ENCODE measurements at places on chromosomes 7 and 10.

DNA sequence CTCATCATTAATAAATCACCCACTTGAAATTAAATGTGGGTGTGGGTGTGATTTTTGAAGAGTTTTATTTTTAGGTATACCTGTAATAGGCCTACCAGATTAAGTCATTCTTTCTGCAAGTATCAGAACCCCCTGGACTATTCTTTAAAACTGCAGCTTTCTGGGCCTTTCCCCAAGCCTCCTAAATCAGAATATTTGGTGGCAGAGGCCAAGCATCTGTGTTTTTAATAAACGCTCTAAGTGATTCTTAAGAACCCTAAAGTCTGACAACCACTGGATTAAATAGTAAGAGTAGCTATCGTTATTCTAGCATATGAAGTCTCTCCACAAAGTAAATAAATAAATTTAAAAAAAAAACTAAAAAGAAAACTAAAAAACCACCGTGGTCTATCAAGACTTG, 703.0 kb upstream of the NRP1 start:
- no peak for DNase-seq

- no peak for DNase-seq
Observed at GRCh38 chr10:7117177-7117799, 293.5 kb downstream of the SFMBT2 start.

GRCh38 chr7:109549471-109550193, 980.0 kb downstream of the DNAJB9 start:
- no peak for DNase-seq

DNA sequence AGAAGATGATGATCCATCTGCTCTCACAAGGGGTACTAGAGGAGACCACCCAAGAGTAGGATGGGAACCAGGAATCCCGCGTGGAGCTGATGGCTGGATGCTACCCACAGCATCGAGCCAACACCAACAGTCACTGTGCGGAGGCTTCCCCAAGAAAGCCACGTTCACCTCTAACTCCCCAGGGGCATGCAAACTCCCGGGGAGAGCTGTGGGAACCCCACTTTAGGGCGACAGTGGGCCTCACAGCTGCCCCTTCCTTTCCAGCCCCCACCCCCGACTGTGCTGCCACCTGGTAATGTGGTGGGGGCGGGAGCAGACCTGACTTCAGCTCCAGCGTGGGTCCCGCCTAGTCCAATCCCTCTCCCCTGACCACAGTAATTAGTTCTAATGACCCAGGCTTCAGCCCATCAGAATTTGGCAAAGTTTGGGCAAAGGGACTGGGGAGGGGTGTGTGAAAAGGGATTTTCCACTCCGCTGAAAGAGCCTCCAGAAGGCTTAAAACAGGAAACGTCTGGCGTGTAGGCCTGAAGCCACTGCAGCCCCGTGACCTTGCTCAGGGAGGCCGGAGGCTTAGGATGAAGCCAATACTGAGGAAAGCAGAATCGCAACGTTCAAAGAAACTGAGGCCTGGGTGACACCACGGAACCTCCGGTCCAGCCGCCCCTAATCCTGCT, 20.3 kb downstream of the ASB13 start:
- no peak for DNase-seq

DNA sequence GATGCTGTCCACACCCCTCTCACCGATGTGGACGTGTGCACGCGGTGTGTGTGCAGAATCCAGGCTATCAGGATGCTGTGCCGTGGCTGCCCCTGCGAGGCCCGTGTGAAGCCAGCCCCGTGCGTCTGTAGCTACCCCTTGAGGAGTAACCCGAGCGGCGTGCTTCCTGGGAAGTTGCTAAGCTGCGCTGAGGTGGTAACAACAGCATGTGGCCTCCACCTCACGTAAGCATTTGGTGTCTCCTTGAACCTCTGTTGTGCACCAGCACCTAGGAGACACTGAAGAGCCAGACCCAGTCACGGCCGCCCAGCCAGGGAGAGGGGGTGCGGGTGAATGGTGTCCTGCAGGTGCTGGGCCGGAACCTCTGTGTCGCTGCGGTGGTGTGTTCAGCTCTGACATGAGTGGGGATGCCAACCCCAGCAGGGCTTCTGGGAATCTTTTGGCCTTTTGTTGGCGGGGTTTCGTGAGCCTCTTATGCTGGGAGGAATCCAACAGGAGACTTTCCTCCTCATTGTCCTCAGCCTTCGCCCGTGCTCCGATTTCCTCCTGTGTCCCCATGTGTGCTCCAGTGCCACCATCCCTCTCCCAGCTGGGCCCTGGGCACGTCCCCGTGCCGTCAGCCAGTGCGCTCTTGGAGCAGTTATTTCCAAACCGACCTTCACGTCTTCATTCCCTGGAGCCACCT, 60.4 kb downstream of the DNAJB6 start:
- DNase-seq = no peak

DNA sequence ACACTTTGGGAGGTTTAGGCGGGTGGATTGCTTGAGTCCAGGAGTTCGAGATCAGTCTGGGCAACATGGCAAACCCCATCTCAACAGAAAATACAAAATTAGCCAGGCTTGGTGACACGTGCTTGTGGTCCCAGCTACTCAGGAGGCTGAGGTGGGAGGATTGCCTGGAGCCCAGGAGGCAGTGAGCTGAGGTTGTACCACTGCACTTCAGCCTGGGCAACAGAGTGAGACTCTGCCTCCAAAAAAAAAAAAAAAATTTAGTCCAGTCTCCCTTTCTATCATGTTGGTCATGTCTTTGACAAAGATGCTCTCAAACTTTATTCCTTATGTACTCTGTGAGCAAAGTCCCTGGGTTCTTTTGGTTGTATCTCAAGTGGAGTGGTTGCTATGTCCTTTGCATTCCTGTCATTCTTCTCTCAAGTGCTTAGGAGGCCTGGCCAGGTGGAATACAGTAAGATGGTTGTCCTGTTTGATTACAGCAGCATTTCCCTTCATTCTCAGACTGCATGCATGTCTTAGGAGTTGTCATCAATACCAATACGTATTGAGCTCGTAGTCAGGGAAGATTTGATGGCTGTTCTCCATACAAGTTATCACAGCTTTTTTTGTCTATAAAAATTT, 85.7 kb downstream of the MMRN2 start:
- DNase-seq = no peak

GRCh38 chr10:86113983-86114382, 252.6 kb downstream of the GRID1 start:
- DNase-seq = no peak

- no peak for DNase-seq
Observed at GRCh38 chr10:46285300-46285699, 1.5 kb upstream of the ANTXRL start.

GRCh38 chr7:94509264-94509886, at the start of gene CASD1:
Gene CASD1 (plus strand): TSS chr7:94509809. CDS start chr7:94510085, 276 bp downstream.
- DNase-seq = peak; percentile 75

- no peak for DNase-seq
Observed at GRCh38 chr7:2233926-2234325, 1.2 kb upstream of the MAD1L1 start.

GRCh38 chr10:79904671-79905321, 44.1 kb downstream of the SFTPD start:
- DNase-seq = peak; percentile 44

- peak; percentile 49 for DNase-seq
Observed at GRCh38 chr7:2632733-2633537, 1.1 kb downstream of the TTYH3 start.

DNA sequence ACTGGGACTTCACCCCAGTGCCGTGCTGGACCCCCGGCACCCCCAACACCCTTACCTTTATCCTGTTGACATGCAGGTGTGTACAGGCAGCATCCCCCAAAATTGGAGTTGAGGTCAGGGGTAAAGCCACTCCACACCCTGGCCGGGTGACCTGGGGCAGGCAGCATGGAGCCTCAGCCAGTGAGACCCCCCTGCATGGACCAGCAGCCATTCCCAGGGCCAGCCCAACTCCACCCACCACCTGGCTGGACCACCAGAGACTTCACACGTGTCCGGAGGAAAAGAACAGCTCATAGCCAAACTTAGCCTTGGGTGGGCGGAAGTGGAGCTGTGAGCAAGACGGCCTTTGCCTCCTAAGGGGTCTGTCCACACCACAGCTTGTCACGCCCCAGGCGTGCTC, 413.0 kb upstream of the FOXK1 start:
- DNase-seq = no peak

- no peak for DNase-seq
Observed at GRCh38 chr10:26870766-26871165, 10.0 kb upstream of the ABI1 start.

DNA sequence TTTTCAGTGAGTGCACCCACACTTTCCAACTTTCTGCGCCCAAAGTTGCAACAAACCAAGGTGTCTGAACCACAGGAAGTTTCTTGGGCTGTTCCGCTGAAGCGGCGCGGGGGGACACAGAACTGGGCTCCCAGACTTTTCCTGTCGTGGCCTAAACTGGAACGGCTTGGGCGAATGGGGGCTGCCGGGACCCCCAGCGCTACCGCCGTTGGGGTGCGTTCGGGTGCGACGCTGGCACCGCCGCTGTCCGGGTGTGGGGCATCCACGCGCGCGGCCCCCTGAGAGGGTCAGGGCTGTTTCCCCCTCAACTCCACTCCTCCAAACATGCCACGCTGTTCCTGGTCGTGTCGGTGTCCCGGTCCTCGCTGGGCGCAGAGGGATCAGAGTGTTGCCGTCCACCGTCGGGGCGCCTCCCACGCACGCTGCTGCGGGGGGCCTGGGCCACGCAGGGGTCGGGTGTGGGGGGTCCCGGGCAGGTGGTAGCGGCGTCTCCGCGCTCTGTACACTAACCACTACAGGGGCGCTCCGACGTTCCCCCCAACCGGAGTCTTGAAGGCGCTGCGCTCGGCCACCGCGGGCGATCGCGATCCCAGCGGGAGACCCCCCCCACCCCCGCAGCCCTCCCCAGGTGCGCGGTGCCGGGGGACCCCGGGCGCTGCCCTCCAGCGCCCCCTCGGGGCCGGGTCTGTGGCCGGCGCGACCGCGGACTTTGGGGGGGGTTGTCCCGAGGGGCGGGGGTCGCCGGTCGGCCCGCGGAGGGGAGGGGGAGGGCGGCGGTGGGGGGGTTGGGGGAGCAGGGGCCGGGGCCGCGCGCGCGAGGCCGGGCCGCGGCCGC, 2.2 kb upstream of the CUX1 start:
- DNase-seq = peak; percentile 66

DNA sequence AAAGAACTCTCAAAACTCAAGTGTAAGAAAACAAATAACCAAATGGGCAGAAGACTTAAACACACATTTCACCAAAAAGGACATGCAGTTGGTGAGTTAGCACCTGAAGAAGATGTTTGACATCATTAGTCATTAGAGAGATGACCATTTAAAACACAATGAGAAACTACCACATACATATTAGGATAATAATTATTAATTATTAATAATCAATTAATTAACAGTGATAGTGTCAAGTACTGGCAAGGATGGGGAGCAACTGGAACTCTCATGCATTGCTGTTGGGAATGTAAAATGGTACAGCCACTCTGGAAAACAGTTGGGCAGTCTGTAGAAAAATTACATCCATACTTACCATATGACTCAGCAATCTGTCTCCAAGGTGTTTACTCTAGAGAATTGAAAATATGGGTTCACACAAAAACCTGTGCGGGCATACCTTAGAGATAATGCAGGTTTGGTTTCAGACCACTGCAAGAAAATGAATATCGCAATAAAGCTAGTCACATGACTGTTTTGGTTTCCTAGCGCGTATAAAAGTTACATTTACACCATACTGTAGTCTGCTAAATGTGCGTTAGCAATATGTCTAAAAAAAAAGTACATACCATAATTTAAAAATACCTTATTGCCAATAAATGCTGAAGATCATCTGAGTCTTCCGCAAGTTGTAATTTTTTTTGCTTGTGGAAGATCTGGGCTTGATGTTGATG, 30.3 kb downstream of the ARID5B start:
- no peak for DNase-seq

- no peak for DNase-seq
Observed at GRCh38 chr7:131506597-131506996, 49.8 kb downstream of the PODXL start.

DNA sequence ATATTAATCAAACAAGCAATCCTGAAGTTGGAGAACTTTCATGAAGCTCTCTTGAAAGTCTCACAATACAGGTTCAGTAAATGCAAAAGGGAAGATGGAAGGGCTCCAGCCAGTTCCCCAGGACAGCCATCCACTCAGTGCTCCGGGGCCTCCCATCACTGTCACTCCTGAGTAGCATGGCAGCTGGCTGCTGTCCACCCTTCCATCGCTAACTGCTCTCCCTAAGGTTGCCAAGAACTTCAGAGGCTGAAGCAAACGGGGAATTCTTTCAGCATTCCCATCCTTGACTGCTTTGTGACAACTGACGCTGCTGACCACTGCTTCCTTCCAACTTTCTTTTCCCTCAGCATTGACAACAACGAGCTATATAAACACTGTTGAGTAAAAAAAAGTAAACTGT, 69.1 kb downstream of the VPS41 start:
- DNase-seq = no peak

GRCh38 chr7:109259151-109259550, 689.5 kb downstream of the DNAJB9 start:
- DNase-seq = no peak

DNA sequence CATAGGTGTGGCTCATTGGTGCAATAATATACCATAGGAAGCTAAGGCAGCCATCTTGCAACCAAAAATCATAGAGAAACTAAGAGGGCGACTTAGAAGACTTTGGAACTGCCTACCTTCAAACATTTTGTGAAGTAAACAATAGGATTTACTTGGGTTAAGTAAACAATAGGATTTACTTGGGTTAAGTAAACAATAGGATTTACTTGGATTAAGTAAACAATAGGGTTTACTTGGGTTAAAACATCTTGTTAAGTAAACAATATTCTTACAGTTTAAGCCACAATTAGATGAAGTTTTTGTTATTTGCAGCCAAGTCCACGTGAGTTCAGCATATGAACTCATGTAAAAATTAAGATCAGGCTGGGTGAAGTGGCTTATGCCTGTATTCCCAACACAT, 722.4 kb upstream of the AUTS2 start:
- DNase-seq = no peak

GRCh38 chr7:100570954-100571828, 2.5 kb downstream of the SAP25 start:
- DNase-seq = no peak

DNA sequence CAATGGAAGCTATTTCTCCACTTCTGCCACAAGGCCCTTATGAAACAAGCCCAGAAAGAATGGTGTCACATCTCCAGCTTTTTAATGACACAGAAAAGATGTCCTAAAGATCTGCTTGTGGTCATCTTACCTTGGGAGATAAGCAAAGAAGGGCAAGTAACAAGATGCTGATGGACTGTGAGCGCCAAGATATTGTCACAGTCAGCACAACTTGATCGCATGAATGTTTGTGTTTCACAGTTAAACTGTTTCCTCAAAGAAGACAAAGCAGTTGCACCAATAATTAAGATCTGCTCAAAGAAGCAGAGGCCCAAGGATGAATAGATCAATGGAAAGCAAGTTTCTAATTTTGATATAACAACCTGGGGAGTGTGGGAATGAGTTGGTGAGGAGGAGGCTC, 15.9 kb downstream of the ICA1 start:
- DNase-seq = no peak

Data from CD4-positive, alpha-beta T cell treated with Interleukin-6 for 4 hours (primary cell).